ENCODE measurements at places on chromosomes 7 and 10. TPM values are rescaled to one million over a fixed set of nuclear protein-coding genes. Genes with fewer than 3 reads are reported as not detected.

- H3K27ac ChIP-seq: no peak overlapping the region
- H3K4me1 ChIP-seq: no peaks in the 10 kb centered on the region
- H3K27me3 ChIP-seq: no peaks in the 10 kb centered on the region
- H3K36me3 ChIP-seq: no peaks in the 10 kb centered on the region
- H3K4me3 ChIP-seq: no peak overlapping the region
Measured at GRCh38 chr10:33040436-33040835, 82.4 kb upstream of the ITGB1 start.

DNA sequence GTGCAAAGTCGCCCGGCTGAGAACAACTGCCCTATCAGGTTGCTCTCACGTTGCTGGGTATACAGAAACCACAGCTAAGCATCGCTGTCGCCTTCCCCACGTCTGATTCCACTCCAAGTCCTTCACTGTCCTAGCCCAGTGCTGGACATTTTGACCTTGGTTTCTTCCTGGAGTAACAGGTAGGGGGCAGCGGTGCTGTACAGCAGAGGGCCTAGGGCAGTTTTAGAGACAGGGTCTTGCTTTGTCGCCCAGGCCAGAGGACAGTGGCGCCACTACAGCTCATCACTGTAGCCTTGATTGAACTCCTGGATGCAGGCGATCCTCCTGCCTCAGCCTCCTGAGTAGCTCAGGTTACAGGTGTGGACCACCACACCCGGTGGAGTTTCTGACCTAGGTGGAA, 2.6 kb downstream of the CLDN15 start:
- H3K4me3 ChIP-seq: no peak overlapping the region
- H3K36me3 ChIP-seq: peaks cover 9% of the 10 kb centered on the region
- H3K27me3 ChIP-seq: no peaks in the 10 kb centered on the region
- no peak overlapping the region for H3K27ac ChIP-seq
- H3K4me1 ChIP-seq: peaks cover 38% of the 10 kb centered on the region

DNA sequence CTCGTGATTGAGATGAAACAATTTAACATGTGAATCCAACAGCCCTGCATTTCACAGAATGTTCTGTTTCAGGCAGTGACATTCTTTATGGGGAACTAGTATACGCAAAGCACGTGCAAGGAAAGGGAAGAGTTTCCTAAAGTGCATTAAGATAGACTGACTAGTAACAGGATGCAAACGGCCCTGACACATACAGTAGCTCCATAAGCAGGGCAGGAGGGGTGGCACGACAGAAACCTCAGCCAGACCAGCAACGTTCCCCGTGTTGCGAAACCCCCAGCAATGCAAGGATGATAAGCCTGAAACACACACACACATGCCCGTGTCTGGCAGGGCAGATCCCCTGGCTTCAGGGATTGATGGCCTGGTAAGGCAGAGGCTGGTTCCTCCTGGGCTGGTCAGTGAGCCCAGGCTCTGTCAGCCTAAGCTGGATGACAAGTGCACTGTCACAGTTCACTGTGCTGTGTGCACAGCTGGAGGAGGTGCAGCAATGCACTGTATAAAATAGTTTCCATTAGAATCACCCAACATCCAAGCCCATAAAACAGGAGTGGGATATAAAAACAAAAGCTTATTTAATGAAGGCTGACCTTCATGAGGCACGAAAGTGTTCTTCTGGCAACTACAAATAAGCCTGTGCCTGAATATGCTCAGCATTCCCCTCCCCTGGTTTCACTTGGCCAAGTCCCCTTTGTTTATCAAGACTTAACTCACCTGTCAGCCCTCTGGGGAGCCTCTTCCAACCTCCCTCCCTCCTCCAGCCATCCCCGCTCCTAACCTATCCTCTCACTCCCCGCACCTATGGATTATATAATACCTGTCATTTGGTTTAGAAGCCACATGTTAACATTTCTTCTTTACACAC, 88.8 kb downstream of the GSAP start:
- no peaks in the 10 kb centered on the region for H3K27me3 ChIP-seq
- H3K4me1 ChIP-seq: peaks cover 62% of the 10 kb centered on the region
- DNase-seq: peak; percentile 21
- H3K27ac ChIP-seq: no peak overlapping the region
- no peaks in the 10 kb centered on the region for H3K36me3 ChIP-seq
- H3K4me3 ChIP-seq: no peak overlapping the region

The PON1 gene
- polyA plus RNA-seq: not detected

- H3K4me3 ChIP-seq: no peak overlapping the region
- H3K27me3 ChIP-seq: no peaks in the 10 kb centered on the region
- DNase-seq: no peak
Measured at GRCh38 chr7:104397442-104397841, 69.0 kb downstream of the LHFPL3 start.

The SMKR1 gene
- polyA plus RNA-seq: not detected

The FAM20C gene
- polyA plus RNA-seq: 14.2 TPM

DNA sequence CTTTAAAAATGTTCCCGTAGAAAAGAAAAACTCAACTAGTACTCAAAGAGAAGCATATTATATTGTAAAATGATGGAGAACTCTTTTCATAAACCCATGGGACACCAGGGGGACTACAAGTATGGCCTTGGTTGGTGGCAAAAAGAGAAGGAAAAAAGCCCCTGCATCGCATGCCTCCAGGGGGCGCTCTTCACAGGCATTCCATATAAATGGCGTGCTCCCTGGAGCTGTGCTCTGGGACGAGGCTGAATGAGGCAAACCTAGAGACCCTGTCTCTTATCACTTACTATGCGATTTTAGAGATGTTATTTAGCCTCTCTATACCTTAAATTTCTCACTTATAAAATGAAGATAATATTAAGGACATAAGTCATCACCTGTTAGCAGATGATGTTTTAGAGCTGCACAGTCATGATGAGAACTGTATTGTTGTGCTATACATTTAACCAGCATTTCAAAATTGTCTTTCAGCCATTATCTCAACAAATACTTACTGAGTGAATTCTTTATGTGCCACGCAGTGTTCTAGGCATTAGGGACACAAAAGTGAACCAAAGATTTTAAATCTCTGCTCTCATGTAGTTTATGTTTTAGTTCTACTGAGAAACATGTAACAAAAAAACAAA, 105.8 kb downstream of the ARHGAP21 start:
- H3K36me3 ChIP-seq: peaks cover 3% of the 10 kb centered on the region
- no peak overlapping the region for H3K4me3 ChIP-seq
- no peaks in the 10 kb centered on the region for H3K27me3 ChIP-seq

- no peaks in the 10 kb centered on the region for H3K4me1 ChIP-seq
- no peaks in the 10 kb centered on the region for H3K36me3 ChIP-seq
- DNase-seq: no peak
- H3K4me3 ChIP-seq: no peak overlapping the region
- no peak overlapping the region for H3K27ac ChIP-seq
Measured at GRCh38 chr10:111093741-111094380, 17.0 kb downstream of the ADRA2A start.

DNA sequence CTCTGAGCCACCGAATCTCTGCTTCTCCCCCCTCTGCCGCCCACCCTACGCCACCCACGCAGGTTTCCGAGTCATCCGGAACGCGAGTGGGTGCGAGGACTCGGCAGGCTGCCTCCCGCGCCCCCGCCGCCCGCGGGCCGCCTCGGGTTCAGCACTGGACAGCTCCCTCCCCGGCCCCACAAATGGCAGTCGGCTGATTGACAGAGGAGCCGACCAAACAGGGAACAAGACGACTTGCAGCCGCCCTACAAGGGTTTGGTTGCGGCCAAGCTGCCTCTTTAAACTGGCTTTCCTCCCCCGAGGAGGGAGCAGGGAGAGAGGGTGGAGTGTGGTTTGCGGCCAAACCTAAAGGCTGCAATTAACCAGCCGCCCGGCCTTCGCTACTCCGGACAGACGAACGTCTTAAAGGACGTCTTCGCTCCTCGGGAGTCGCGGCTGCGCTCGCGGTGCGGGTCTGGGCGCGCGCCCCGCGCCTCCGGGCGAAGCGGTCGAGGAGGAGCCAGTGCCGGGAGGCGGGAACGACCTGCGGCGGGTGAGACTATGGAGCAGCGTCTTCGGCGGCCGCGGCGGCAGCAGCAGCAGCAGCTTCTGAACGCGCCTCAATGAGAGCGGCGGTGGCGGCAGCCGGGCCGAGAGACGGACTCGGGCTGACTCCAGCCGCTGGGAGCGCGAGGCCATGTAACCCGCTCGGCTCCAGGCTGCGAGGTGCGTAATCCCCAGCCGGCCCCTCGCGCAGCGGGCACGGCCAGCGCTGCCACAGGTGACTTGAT, at the start of gene GPR158:
Gene GPR158, plus strand, starts transcription at position 541 of the 770 bp plus-strand sequence. CDS start 420 bp downstream, outside the sequence.
- peaks cover 38% of the 10 kb centered on the region for H3K27me3 ChIP-seq
- no peaks in the 10 kb centered on the region for H3K36me3 ChIP-seq
- H3K4me1 ChIP-seq: peaks cover 4% of the 10 kb centered on the region
- DNase-seq: peak; percentile 86

The NRCAM gene
- polyA plus RNA-seq: 21.9 TPM

DNA sequence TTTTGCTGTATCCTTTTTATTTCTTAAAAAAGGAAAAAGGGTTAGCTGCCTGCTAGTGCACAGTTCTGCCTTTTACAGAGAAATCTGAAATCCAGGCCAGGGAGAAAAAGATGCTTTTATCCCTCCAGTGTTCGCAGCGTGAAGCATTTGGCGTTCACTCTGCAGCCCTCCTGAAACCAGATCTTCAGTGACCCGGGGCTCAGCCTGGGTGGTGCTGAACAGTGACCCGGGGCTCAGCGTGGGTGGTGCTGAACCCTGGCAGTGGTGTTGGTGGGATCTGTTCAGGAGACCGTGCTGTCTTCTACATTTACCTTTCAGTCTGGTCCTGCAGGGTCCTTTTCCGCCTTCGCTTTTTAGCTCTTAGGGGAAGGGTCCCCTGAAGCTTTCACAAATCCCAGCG, 164.7 kb upstream of the KLF6 start:
- H3K27ac ChIP-seq: no peak overlapping the region
- no peak overlapping the region for H3K4me3 ChIP-seq
- DNase-seq: no peak
- H3K4me1 ChIP-seq: peaks cover 5% of the 10 kb centered on the region
- no peaks in the 10 kb centered on the region for H3K36me3 ChIP-seq

DNA sequence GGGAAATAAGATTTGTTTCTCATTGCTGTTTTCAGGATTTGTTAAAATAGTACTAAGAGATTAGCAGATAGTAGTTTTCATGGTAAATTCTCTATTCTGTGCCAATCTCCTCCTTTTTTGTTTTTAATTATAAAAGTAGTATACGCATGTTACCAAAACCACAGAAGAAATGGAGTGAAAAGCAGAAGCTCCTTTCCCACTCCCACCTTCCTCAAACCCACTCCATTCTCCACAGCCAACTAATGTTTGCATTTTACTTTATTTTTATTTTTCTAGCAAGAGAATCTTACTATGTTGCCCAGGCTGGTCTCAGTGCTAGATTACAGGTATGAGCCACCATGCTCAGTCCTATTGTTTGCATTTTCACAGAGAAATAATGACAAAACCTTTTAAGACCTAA, 4.5 kb upstream of the LRMDA start:
- H3K4me3 ChIP-seq: no peak overlapping the region
- peaks cover 28% of the 10 kb centered on the region for H3K4me1 ChIP-seq
- no peak for DNase-seq
- H3K27me3 ChIP-seq: peaks cover 3% of the 10 kb centered on the region
- H3K36me3 ChIP-seq: no peaks in the 10 kb centered on the region

- no peak overlapping the region for H3K4me3 ChIP-seq
- DNase-seq: no peak
- no peak overlapping the region for H3K27ac ChIP-seq
- peaks cover 2% of the 10 kb centered on the region for H3K27me3 ChIP-seq
Measured at GRCh38 chr10:113754125-113754524, 2.6 kb downstream of the PLEKHS1 start.

The NPFFR1 gene
- polyA plus RNA-seq: not detected

GRCh38 chr10:112898540-112899390, 51.3 kb upstream of the TCF7L2 start:
- H3K27ac ChIP-seq: no peak overlapping the region
- no peaks in the 10 kb centered on the region for H3K4me1 ChIP-seq
- H3K4me3 ChIP-seq: peak overlapping the region; percentile 14
- H3K36me3 ChIP-seq: no peaks in the 10 kb centered on the region

The TMEM130 gene
- polyA plus RNA-seq: not detected

DNA sequence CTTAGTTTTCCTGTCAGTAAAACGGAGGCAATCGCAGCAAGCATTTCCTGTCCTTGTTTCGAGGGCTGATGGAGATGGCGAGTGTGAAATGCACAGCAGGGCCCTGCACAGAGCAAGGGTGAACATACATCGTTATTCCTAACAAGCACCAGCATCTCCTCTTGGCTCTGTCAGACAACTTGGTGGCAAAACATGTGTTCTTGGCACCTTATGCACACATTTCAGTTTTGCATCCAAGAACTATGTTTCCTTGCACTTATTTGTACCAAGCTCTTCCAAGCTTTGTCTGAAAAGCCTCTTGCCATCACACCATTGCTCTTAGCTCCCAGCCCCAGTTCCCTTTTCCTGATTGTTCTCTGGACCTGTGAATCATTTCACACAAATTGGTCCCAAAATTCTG, 132.9 kb upstream of the GRB10 start:
- no peaks in the 10 kb centered on the region for H3K36me3 ChIP-seq
- no peaks in the 10 kb centered on the region for H3K27me3 ChIP-seq
- peaks cover 2% of the 10 kb centered on the region for H3K4me1 ChIP-seq
- DNase-seq: peak; percentile 8
- H3K27ac ChIP-seq: no peak overlapping the region

The CRPPA gene
- polyA plus RNA-seq: 0.64 TPM

The MCM7 gene
- 145 TPM for polyA plus RNA-seq

The RBP4 gene
- not detected for polyA plus RNA-seq

DNA sequence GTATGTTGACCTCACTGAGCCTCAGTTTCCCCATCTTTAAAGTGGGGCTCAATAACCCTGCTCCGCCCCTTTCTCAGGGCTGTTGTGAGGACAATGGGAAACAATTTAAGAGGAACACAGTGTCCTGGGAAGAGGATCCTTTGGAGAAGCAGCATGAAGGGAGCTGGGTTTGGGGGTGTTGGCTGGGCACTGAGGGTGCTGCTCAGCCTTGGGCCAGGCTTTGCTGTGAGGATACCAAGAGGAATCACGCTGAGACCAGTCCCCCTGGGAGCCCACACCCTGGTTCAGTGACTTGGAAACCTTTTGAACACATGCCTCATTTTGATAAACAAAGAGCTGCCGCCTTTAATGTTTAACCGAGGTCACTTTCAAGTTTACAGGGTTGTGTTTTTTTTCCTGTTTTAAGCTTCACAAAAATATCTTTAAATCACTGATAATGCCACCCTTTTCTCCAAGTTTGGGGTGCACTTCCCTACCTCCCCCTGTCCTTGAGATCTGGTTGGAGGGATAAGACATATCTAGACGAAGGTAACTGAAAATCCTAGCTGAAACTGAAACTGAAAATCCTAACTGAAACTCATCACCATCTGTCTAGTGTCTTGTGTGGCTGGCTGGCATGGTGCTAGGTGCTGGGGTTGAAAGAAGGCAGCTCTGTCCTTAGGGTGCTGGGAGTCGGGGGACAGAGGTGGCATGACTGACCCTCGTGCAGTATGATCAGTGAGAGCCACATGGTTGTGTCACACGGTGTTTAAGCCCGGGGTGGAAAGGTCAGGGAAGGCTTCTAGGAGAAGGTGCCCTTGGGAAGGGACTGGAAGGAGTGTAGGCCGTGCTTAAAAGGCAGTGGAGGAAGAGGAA, 27.7 kb downstream of the ZNF775 start:
- DNase-seq: peak; percentile 13
- no peaks in the 10 kb centered on the region for H3K36me3 ChIP-seq
- no peak overlapping the region for H3K27ac ChIP-seq
- no peak overlapping the region for H3K4me3 ChIP-seq
- H3K27me3 ChIP-seq: no peaks in the 10 kb centered on the region

All from endothelial cell of umbilical vein (primary cell).